Tibial nerve (tissue), 4 donors: ENCODE measurements at places on chromosomes 1 and 21. TPM values are rescaled to one million over a fixed set of nuclear protein-coding genes. Genes with fewer than 3 reads are reported as not detected.

GRCh38 chr1:40399984-40400704 lies 26.6 kb downstream of the SMAP2 start:
- H3K27me3 ChIP-seq, result no peaks in the 10 kb centered on the region
- no peak for DNase-seq
- H3K27ac ChIP-seq, result peak overlapping the region; percentile 56
- H3K4me3 ChIP-seq, result no peak overlapping the region
- H3K36me3 ChIP-seq, result no peaks in the 10 kb centered on the region
- no peaks in the 10 kb centered on the region for H3K4me1 ChIP-seq

- no peaks in the 10 kb centered on the region for H3K36me3 ChIP-seq
- H3K4me1 ChIP-seq, result no peaks in the 10 kb centered on the region
- H3K27me3 ChIP-seq, result no peaks in the 10 kb centered on the region
- DNase-seq, result no peak
- H3K27ac ChIP-seq, result no peak overlapping the region
Observed at GRCh38 chr1:25944986-25945385, 38.8 kb upstream of the STMN1 start.

DNA sequence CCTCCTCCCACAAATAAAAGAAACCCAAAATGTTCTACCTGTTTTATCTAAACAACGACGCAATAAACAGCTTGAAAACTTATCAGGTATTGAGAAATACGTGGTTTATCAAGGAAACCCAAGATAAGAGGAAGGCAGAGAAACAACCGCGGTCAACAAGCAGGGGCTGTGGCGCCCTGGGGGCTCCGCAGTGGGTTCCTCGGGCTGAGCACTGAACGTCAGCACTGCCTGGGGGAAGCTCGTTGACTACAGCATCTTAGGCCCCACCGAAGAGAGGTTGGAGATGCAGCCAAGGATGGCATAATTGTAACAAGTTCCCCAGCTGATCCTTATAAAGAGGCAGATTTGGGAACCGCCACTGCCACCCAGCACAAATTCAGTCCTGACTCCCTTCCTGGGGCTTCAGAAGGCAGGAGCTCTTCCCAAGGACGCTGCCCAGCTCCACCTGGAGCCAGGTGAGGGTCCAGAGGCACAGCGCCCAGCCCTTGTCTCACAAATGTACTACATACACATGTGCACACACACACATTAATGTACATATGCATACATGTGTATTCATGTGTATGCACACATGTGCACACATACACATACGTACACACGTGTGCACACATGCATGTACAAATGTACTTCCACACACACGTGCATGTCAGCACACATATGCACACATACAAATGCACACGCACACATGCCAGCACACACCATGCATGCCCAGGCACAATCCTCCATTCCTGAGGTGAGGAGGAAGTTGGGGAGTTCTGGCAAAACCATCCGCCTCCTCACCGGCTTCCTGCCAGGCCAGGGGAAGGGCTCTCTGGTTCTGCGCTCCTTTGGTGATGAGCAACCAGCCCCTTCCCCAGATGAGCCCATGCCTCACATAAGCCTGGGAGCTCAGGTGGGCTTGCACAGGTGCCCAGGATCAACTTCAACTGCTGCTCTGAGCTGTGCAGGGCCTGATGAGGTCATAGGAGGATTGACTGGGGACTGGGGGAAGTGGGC lies 251.1 kb downstream of the NPHP4 start:
- no peak overlapping the region for H3K4me3 ChIP-seq
- no peak for DNase-seq
- H3K27me3 ChIP-seq, result no peaks in the 10 kb centered on the region
- H3K27ac ChIP-seq, result peak overlapping the region; percentile 5

DNA sequence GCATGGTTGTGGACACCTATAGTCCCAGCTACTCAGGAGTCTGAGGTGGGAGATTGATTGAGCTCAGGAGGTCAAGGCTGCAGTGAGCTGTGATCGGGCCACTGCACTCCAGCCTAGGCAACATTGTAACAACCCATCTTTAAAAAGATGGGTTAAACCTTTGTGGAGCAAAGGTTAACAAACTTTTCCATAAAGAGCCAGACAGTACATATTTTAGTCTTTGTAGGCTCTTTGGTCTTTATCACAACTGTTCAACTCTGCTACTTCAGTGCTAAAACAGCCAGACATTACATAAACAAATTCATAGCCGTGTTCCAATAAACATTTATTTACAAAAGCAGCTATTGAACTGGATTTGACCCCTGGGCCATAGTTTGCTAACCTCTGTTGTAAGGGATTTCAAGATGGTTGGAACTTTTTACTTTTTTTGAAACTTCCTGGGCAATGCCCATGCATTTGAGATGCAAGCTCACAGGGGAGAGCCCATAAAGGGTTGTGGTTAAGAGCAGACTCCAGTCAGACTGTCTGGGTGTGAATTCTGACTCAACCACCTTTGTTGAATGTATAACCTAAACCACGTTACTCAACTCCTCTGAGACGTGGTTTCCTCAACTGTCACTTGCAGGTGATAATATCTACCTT lies 10.8 kb downstream of the INAVA start:
- H3K4me1 ChIP-seq, result peaks cover 3% of the 10 kb centered on the region
- H3K36me3 ChIP-seq, result no peaks in the 10 kb centered on the region
- DNase-seq, result no peak
- no peaks in the 10 kb centered on the region for H3K27me3 ChIP-seq
- H3K4me3 ChIP-seq, result no peak overlapping the region
- no peak overlapping the region for H3K27ac ChIP-seq

- H3K27me3 ChIP-seq, result no peaks in the 10 kb centered on the region
- no peaks in the 10 kb centered on the region for H3K36me3 ChIP-seq
- H3K27ac ChIP-seq, result no peak overlapping the region
- H3K4me3 ChIP-seq, result no peak overlapping the region
Observed at GRCh38 chr1:193846411-193846810, 660.0 kb upstream of the B3GALT2 start.

DNA sequence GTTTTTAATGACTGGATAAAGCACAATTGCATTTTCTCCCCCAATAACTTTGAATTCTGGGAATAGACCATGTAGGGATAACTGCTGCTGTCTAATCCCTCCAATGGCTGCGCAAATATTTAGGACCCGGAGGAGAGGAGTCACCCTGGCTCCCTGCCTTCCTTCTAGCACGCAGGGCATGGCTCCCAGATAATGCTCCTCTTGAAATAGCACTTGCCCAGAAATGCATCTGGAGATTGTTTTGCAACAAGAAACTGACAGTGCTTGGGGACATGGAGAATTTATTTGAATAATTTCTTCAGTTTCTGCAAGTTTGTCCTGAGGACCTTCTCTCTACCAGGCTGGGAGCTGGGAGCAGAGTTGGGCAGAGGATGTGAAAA lies 83.5 kb downstream of the MAN1C1 start:
- no peaks in the 10 kb centered on the region for H3K27me3 ChIP-seq
- no peaks in the 10 kb centered on the region for H3K36me3 ChIP-seq
- H3K4me1 ChIP-seq, result peaks cover 27% of the 10 kb centered on the region

GRCh38 chr1:33228935-33229487 lies 27.3 kb upstream of the ZNF362 start:
- no peak overlapping the region for H3K4me3 ChIP-seq
- no peaks in the 10 kb centered on the region for H3K4me1 ChIP-seq
- H3K27me3 ChIP-seq, result no peaks in the 10 kb centered on the region
- H3K36me3 ChIP-seq, result no peaks in the 10 kb centered on the region

GRCh38 chr1:226365831-226366231 lies 42.1 kb downstream of the PARP1 start:
- no peak overlapping the region for H3K4me3 ChIP-seq
- no peaks in the 10 kb centered on the region for H3K4me1 ChIP-seq
- DNase-seq, result no peak
- no peaks in the 10 kb centered on the region for H3K27me3 ChIP-seq
- no peak overlapping the region for H3K27ac ChIP-seq
- H3K36me3 ChIP-seq, result peaks cover 37% of the 10 kb centered on the region

DNA sequence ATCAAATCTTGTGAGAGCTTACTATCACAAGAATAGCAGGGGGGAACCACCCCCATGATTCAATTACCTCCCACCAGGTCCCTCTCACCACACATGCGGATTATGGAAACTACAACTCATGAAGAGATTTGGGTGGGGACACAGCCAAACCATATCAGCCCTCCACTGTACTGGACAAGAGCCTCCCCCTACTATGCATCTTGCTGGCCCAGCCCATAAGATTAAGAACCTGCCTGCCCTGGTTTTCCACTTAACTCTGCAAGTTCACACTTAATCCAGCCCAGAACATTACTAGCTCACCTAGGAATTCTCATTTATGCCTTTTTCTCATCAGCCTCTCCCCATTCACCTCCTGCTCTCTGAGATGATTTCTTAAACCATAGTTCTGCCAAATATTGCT lies 18.0 kb upstream of the FBXO28 start:
- no peak overlapping the region for H3K4me3 ChIP-seq
- no peak overlapping the region for H3K27ac ChIP-seq
- DNase-seq, result no peak
- H3K4me1 ChIP-seq, result no peaks in the 10 kb centered on the region
- H3K27me3 ChIP-seq, result no peaks in the 10 kb centered on the region

GRCh38 chr1:29959356-29959755 lies 723.0 kb downstream of the PTPRU start:
- no peak overlapping the region for H3K27ac ChIP-seq
- DNase-seq, result no peak
- H3K4me1 ChIP-seq, result no peaks in the 10 kb centered on the region
- H3K27me3 ChIP-seq, result no peaks in the 10 kb centered on the region

GRCh38 chr1:201176940-201177339 lies 13.7 kb upstream of the IGFN1 start:
- no peak overlapping the region for H3K4me3 ChIP-seq
- H3K27me3 ChIP-seq, result no peaks in the 10 kb centered on the region
- H3K27ac ChIP-seq, result no peak overlapping the region
- H3K36me3 ChIP-seq, result no peaks in the 10 kb centered on the region
- DNase-seq, result no peak

- H3K27me3 ChIP-seq, result no peaks in the 10 kb centered on the region
- no peak for DNase-seq
- no peak overlapping the region for H3K4me3 ChIP-seq
- no peaks in the 10 kb centered on the region for H3K36me3 ChIP-seq
- no peak overlapping the region for H3K27ac ChIP-seq
- no peaks in the 10 kb centered on the region for H3K4me1 ChIP-seq
Observed at GRCh38 chr1:34013958-34014737, 150.3 kb downstream of the HMGB4 start.

DNA sequence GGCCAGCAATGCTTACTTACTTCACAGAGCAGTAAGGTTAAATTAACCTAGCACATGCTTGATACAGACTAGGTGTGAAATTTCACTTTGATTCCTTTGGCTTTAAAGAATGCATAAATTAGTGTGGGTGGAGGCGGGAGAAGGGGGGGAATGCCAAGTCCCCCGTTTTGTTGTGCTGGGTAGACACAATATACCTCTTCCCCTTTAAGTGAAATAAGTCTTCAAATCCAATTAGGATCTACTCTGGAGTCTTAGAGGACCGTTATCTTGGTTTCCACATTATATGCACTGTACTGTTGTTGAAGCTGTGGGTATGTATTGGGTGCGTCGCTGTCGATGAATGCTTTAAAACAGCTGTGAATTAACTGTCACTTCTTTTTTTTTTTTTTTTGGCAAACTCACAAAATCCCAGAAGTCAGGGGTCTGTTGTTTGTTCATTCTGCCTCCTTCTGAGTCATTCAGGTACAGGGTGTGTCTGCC lies 1.6 kb upstream of the S1PR1 start:
- no peaks in the 10 kb centered on the region for H3K27me3 ChIP-seq
- no peaks in the 10 kb centered on the region for H3K36me3 ChIP-seq
- DNase-seq, result no peak
- peaks cover 9% of the 10 kb centered on the region for H3K4me1 ChIP-seq
- no peak overlapping the region for H3K4me3 ChIP-seq

DNA sequence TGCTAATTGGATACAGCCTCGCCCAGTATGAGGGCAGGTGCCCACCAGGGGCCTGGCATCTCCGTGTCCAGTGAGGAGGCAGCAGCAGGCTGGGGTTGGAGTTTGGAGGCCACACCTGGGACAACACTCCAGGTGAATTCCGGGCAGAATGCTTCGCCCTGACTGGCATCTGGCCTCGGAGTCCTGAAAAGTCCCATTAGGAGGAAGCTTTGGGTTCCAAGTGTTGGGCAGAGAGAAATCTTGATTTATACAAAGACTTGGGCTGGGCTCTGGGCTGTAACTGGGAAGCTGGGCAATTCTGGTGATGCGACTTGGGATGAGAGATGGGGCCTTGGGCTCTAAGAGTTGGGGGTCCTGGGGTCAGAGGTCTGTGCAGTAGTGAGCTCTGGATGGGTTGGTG lies 48.1 kb upstream of the CSF3R start:
- no peaks in the 10 kb centered on the region for H3K4me1 ChIP-seq
- no peak overlapping the region for H3K27ac ChIP-seq
- no peak for DNase-seq
- H3K27me3 ChIP-seq, result no peaks in the 10 kb centered on the region
- no peaks in the 10 kb centered on the region for H3K36me3 ChIP-seq

DNA sequence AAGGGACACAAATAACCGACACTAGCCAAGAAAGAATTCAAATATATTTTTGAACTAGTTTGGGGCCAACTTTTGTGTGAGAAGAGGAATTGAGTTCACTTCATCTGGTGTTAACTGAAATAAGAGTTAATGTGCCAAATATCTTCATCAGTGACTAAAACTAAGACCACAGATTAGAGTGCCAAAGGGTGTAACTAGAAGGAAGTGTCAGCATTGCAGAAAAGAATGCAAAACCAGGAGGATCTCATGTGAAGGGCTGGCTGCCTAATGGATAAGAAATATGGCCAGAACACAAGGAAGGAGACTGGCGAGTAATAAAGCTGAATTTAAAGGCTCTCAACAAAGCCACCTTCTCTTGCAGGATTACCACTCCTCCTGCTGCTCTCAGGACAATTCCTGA lies 61.8 kb upstream of the LRRC8D start:
- H3K36me3 ChIP-seq, result no peaks in the 10 kb centered on the region
- no peak overlapping the region for H3K4me3 ChIP-seq
- no peak for DNase-seq
- no peak overlapping the region for H3K27ac ChIP-seq
- H3K4me1 ChIP-seq, result peaks cover 15% of the 10 kb centered on the region

GRCh38 chr1:34847094-34847493 lies 12.5 kb downstream of the SMIM12 start:
- H3K4me1 ChIP-seq, result peaks cover 6% of the 10 kb centered on the region
- no peaks in the 10 kb centered on the region for H3K27me3 ChIP-seq
- no peak for DNase-seq
- H3K36me3 ChIP-seq, result no peaks in the 10 kb centered on the region

DNA sequence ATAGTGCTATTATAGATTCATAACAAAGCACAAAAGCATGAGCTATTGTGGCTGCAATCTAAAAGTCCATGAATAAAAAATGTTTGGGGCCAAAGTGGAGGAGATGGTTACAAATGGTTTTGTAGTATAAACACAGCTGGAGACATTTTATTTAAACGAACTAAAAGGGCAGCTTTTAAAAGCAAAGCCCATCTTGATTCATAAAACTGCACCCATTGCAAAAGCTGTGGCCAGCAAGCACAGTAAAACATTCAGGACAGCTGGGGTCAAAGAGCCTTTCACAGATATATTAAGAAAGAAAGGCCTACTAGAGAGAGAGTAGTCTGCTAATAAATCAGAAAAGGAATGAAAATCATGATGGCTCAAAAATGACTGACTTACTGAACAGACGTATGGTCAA lies 520.8 kb downstream of the NUF2 start:
- H3K27ac ChIP-seq, result no peak overlapping the region
- no peaks in the 10 kb centered on the region for H3K4me1 ChIP-seq
- no peak for DNase-seq
- H3K36me3 ChIP-seq, result no peaks in the 10 kb centered on the region

- H3K4me3 ChIP-seq, result no peak overlapping the region
- no peaks in the 10 kb centered on the region for H3K27me3 ChIP-seq
- H3K36me3 ChIP-seq, result no peaks in the 10 kb centered on the region
Observed at GRCh38 chr1:207878939-207879338, 32.0 kb downstream of the CD34 start.

KRTAP7-1 gene
- total RNA-seq, result not detected

MAP3K7CL gene
- 6.0 TPM for total RNA-seq

HES2 gene
- not detected for total RNA-seq

LRRC38 gene
- 0.87 TPM for total RNA-seq

PRKAB2 gene
- 23.4 TPM for total RNA-seq
